ENCODE measurements at places on chromosomes 2 and 18.

DNA sequence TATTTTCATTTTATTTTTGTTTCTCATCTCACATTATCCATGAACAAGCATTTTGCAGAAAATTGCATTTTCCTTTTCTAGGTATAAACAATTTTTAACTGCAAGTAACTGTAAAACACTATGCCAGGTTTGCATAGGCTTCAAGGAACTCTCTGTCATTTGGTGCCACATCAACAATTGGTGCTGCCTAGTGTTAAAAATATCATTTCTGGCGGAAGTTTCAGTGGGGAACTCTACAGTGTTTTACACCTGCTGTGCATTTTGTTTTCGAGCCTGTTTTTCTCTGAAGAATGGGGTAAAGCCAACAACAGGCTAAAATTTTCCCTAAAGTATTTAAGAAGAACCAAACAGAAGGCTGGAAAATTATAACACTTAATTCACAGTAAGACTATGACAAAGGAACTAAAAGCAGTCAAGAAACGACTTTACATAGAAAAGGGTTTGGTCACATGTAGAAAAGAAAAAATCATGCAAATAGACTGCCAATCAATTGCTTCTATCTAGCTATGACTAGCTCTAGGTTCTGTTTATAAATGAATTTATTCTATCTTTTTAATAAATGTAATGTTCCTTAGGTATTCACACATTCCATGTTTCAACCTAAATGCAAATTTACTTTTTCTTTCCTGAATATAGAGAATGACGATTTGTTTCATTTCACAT is 21.4 kb upstream of the FRZB start:
- DNase-seq, result no peak

GRCh38 chr2:24076849-24077534 is 866 bp upstream of the SF3B6 start:
- DNase-seq, result no peak

DNA sequence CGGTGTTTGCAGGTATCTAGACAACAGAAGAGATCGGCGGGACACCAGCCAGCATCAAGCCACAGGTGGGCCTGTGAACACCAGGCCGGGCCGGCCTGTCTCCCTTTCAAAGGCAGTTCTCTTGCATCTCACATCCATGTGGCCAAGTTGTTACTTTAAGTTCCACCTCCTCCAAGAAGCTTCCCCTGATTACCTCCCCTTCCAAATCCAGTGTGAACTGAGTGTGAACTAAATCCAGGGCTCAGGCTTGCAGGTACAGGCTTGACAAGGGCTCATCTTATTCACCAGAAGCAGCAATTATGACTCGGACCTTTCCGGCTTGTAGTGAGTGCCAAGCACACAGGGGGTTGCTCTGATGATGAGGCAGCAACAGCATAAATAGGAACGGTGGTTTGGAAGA is 3.9 kb downstream of the CRACDL start:
- DNase-seq, result no peak

DNA sequence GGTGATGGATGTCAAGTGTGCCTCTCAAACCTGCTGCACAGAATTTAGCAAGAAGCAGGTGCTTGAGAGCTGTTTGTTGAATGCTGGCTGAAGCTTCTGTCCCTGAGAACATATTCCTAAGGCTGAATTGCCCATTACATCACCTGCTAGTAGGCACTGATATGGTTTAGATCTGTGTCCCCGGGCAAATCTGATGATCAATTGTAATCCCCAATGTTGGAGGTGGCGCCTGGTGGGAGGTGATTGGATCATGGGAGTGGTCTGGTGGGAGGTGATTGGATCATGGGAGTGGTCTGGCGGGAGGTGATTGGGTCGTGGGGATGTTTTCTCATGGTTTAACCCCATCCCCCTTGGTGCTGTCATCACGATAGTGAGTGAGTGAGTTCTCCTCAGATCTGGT is 128.0 kb downstream of the HRH4 start:
- DNase-seq, result no peak

- peak; percentile 74 for DNase-seq
Measured at GRCh38 chr2:221444106-221444505, 128.0 kb downstream of the EPHA4 start.

DNA sequence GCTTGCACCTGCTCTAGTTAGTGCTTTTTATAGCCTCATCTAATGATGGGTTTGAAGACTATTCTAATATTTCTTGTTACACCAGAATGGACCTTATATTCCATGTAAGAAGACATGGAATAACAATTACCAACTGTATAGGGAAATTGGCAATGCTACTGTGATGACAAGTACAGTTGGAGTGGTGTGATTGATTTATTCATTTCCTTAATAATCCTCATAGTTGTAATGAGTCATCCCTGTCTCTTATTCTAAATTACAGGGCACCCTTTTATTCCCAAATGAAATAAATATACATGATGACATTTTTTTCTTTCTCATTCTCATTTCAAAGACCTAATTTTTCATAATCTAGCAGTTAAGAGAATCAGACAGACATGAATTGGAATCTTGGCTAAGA is 18.3 kb upstream of the TLK1 start:
- no peak for DNase-seq

DNA sequence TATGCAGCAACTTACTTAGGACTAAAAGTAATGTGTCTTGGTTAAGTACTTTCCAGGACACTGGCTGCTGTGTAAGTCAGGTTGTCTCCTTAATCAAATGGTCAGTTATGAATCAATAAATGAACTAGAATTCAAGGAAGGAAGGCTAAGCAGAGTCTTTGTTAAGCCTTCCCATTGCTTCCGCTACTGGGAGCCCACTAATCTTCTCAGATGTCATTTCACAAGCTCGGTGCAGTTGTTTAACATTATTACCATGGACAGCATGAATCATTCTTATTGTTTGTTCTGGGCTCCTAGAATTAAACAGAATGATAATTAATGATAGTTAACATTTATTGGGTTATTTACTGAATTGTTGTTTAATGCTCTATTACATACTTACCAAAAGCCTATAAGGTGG is 26.0 kb upstream of the MEIS1 start:
- DNase-seq, result no peak

DNA sequence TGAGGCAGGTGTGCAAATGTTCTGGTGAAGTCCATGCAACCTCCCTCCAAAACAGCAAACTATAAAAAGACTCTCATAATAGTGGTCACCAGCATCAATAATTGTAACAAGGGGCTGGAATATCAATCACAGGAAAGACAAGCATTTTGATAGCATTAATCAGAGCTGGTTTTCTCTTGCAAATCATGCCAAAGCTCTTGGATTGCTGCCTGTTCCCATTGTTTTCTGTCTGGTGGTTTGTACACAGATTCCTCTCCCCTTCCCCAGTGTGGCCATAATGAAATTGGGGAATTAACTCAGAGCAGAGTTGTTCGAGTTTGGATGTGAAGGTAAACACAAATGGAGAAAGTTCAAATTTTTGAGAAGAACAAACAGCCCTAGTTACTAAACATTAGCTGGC is 134.2 kb downstream of the CDCA7 start:
- no peak for DNase-seq

GRCh38 chr2:46829231-46829995 is 86.2 kb downstream of the MCFD2 start:
- peak; percentile 42 for DNase-seq

DNA sequence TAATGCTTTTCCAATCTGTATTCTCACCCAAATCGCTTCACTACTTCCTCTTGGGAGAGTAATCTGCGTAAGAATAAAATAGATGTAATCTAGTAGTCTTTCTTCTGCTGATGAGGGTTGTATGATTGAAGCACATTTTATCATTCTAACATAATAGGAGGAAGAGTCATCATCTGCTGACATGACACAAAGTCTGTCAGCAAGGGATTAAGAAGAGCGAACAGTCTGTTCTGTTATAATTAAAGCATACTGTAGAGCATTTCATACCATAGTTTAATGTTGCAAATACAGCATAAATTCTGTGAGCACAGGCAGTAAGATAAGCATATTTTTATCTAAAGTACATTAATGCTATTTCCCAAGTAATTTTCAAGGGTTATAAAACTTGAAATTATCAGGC is 10.4 kb downstream of the SLC25A52 start:
- DNase-seq, result no peak

GRCh38 chr2:159075727-159076126 is 107.3 kb downstream of the TANC1 start:
- no peak for DNase-seq

GRCh38 chr2:41836948-41837347 is 210.9 kb upstream of the PKDCC start:
- DNase-seq, result peak; percentile 46

- DNase-seq, result no peak
Measured at GRCh38 chr2:120204417-120204816, 18.8 kb downstream of the TMEM185B start.

GRCh38 chr2:128134573-128134972 is 43.6 kb downstream of the UGGT1 start:
- no peak for DNase-seq

Data from fibroblast of skin of right quadriceps (primary cell).